Fibroblast of gingiva (primary cell): ENCODE measurements at places on chromosomes 11 and 22.
A peak's percentile ranks its signal among the peaks of the same experiment; 100 is the strongest.

- DNase-seq: peak; percentile 95
Measured at GRCh38 chr11:12556788-12557384, 117.3 kb upstream of the TEAD1 start.

- no peak for DNase-seq
Measured at GRCh38 chr22:32339190-32340012, 18.3 kb upstream of the RFPL3 start.

- no peak for DNase-seq
Measured at GRCh38 chr11:5266609-5267008, 3.1 kb downstream of the HBE1 start.

DNA sequence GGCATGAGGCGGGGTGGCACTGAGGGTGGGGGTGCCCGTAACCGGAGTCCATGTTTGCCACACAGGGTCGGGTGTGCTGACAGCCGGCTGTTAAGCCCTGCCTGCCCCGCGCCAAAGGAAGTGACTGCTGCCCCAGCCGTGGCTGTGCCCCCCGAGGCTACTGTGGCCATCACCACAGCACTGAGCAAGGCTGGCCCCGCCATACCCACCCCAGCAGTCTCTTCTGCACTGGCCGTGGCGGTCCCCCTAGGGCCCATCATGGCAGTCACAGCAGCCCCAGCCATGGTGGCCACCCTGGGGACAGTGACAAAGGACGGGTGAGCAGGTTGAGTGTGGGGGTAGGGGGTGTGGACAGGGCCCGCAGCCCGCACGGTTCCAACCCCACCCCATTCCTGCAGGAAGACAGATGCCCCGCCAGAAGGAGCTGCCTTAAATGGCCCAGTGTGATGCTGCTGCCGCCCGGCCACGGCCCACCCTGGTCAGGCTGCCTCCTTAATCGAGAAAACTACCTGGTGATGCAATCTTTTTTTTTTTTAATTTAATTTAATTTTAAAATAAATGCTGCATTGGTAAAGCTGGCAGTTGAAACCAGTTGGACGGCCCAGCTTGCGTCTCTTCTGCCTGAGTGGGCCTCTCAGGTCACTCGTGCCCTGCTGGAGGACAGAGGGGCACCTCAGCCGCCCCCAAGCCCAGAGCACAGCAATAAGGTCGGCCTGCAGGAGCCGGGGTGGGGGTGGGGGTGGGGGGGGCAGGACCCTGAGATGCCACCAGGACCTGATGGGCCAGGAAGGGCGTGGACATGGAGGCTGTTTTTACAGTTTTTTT lies 30.8 kb downstream of the SBF1 start:
- DNase-seq: no peak

- DNase-seq: no peak
Measured at GRCh38 chr22:49418943-49419342, 408.7 kb downstream of the BRD1 start.
